B cell (primary cell): ENCODE measurements at places on chromosomes 3 and 15.

GRCh38 chr3:25592510-25592968 lies 72.2 kb downstream of the TOP2B start:
- DNase-seq: no peak

GRCh38 chr3:25527336-25527735 lies 99.3 kb downstream of the RARB start:
- DNase-seq: no peak

GRCh38 chr15:39195961-39196486 lies 384.9 kb upstream of the THBS1 start:
- no peak for DNase-seq

- DNase-seq: no peak
Measured at GRCh38 chr3:123290107-123290930, 88.6 kb downstream of the SEC22A start.

GRCh38 chr3:26346497-26346896 lies 276.1 kb upstream of the LRRC3B start:
- DNase-seq: no peak

- no peak for DNase-seq
Measured at GRCh38 chr3:13872451-13872850, 7.4 kb downstream of the WNT7A start.

DNA sequence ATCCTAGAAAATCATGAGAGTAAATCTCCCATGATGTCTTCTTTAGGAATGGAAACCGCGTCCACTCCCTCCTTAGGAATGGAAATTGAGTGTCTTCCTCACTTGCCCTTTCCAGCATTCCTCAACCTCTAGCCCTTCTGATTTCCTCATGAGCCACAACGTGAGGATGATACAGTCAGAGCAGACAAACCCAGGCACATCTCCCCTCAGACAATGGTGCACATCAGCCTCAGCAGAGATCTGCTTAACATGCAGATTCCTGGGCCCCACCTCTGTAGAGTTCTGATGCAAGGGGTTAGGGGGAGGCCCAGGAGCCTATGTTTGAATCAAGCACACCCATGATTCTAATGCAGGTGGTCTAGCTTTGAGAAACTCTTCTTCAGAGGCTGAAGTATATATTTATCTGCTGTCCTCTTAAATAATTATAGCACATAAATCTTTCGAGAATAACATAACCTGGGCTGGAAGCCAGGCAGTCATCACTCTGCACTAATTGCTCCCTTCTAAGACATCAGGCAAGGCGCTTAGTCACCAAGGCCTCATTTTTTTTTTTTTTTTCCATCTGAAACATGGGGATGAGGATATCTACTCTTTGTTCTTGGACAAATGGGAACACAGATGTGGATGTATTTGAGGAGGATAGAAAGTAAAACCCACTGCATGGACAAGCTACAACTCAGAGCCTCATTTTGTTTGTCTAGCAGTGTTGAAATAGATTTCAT lies 81.7 kb downstream of the PRICKLE2 start:
- no peak for DNase-seq

GRCh38 chr3:189368384-189368783 lies 196.6 kb downstream of the TPRG1 start:
- DNase-seq: no peak

- no peak for DNase-seq
Measured at GRCh38 chr3:69866988-69867720, 127.9 kb downstream of the MITF start.

- no peak for DNase-seq
Measured at GRCh38 chr3:150421799-150422548, 13.9 kb downstream of the TSC22D2 start.

DNA sequence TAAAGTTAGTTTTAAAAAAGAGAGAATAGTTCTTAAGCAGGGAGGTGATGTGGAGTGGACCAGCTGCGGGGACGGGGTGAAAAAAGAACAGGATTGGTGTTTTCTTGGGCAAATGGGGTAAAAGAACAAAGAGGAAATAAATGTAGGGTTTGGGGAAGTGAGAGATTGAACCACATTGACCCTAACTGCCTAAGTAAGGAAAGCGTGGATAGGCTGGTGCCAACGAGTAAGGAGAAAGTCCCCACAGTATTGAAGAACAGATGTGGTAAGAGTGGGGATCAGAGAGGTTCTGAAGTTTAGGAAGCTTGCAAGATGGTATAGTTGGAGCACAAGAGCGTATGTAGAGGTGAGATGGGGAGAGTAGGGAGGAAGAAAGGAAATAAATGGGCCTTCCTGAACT lies 17.0 kb downstream of the IREB2 start:
- DNase-seq: peak; percentile 73

- peak; percentile 25 for DNase-seq
Measured at GRCh38 chr3:53845103-53845880, 927 bp downstream of the CHDH start.

DNA sequence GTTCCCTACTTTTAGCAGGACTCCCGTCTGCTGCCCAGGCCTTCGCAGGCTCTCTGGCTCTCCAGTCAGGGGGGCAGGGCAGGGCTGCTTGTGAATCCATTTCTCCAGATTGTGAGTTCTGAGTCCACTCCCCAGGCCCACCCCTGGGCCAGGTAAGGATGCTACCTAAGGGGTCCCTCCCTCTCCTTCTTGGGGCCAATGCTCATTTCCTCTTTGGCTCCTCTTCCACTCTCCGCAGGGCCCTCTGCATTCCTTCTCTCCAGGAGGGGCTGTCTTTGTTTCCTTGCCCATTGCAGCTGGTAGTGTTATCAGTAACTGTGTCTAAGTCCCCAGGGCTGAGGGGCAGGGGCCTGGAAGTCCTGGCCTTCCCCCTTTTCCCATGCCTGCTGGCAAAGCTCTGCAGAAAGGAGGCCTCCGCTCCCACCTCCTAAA lies 13.0 kb upstream of the CACNA2D2 start:
- no peak for DNase-seq

DNA sequence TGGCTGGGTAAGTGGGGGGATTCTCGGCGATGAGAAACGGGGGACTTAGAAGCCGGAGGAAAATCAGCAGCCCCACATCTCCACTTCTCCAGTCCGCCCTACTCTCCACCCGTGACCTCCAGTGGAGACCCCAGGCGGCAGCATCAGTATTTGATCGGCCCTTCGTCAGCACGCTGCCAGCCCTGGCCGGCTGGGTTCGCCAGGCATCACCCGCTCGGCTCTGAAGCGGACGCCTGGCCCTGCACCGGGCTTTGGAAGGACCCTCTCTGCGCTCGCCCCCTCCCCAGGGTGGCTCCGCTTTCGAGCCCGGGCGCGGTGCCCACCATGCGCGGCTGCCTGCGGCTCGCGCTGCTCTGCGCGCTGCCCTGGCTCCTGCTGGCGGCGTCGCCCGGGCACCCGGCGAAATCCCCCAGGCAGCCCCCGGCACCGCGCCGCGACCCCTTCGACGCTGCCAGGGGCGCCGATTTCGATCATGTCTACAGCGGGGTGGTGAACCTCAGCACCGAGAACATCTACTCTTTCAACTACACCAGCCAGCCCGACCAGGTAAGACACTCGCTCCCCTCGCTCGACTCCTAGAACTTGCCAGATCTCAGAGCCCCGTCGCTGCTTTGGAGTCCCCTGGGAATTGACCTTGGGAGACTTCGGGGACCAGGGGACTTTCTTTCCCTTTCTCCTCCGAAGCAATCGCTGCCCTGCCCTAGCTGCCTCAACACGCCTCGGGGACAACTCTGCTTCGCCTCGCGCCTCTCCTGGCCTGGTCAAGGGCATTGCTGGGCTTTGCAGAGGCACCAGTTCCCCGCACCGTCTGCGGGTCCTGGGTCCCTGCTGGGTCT lies 561 bp downstream of the SIDT1 start:
- peak; percentile 85 for DNase-seq

DNA sequence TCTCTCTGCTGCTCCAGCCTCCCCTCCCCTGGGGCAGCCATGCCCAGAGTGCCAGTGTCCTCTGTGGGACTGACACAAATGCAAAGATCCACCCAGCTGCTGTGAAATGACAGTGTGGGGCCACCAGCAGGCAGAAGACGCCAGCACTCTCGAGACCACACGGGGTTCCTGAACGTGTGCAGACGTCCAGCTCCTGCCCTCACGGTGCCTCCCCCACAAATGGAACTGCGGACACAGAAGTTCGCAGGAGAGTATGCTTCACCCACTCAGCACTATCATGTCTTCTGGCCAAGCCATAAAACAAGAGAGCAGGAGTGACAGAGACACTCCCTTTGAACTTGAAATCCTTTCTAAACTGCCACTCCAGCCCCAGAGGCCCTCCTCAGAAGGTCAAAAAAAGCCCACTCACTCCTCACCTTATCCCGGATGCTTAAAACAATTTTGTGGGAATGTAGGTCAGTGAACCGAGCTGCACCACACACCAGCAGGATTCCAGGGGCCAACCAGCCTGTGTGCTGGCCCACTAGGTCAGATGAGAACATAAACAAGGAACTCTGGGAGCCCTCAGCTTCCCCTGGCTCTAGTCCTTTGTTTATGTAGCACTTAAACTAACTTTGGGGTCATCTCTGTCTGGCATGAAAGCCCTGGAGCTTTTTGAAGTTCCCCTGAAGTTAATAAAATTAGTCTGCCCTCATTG lies 112.6 kb downstream of the DNAJB8 start:
- no peak for DNase-seq

DNA sequence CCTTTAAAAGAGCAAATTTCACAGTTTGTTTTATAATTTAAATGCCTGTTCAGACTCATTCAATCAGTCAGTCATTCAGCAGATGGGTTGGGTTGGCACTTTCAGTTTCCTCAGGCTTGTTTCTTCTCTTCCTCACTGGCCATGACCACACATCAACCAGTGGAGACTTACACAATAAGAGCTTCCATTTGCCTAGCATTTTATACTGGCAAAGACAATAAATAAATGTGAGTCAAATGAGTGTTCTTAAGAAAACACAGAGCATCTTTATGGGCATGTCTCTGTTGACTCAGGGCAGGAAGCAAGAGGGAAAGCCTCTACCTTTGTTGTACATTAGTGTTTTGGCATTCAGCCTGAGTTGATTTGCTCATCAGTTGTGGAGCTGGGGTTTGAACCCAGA lies 122.6 kb downstream of the EPHB1 start:
- DNase-seq: no peak

DNA sequence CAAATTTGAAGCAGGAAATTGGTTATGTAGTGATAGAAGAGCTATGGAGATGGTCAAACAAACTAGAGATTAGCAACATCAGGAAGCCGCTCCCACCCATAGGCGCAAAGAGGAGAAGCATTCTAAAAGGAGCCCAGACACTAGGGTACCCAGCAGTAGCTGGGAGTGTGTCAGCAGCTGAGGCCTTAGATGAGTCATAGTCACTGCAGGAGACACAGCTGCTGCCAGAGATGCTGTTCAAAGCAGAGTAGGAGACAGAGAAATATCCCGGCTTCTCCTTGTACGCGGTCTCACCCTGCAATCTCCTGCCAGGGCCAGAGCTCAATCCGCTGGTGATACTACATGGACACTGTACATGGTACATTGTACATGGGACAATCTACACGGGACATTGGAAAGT lies 61.9 kb downstream of the VGLL3 start:
- DNase-seq: no peak

DNA sequence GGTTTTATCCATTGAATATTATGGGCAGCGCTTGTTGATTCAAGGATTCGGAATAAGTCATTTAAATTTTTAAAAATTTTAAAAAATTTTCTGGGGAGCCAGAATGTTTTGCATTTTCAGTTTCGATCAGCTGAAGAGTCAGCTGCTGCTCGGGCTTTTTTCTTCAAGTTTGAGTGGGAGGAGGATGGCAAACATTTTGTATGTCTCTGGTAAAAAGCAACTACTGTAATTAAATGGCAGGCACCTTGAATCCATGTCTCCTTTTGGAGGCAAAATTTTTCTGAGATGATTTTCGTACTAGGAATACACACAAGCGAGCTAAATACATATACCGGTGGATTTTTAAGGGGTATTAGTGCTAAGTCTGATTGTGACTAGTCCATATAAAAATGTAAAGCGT lies 612 bp downstream of the C3orf38 start:
- DNase-seq: peak; percentile 73

DNA sequence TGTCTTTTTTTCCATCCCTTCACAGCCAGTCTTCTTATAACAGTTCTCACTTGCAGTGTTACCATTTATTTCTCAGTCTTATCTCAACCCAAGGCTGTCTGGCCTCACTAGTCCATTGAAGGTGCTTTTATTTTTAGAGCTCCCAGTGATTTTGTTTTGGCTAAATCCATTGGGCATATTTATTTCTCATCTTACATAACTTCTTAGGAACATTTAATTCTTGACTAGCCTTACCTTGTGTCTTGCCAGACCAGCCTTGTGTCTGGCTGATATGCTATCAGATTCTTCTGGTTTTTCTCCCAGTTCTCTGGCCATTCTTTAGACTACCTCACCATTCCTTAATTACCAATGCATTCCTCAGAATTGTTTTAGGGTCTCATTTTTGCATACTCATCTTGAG lies 42.3 kb upstream of the TUSC7 start:
- no peak for DNase-seq

- DNase-seq: no peak
Measured at GRCh38 chr3:181935915-181936314, 224.2 kb downstream of the SOX2 start.

GRCh38 chr3:4814305-4814903 lies 164.8 kb upstream of the BHLHE40 start:
- no peak for DNase-seq

DNA sequence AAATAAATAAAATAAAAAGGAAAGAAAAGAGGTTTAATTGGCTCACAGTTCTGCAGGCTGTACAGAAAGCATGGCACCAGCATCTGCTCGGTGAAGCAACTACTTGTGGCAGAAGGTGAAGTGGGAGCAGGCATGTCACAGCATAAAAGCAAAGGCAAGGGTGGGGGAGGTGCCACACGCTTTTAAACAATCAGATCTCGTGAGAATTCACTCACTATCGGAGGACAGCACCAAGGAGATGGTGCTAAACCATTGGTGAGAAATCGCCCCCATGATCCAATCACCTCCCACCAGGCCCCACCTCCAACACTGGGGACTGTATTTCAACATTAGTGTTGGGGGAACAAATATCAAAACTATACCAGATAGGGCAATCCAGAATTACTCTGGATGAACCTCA lies 15.3 kb downstream of the SCG3 start:
- DNase-seq: no peak

- no peak for DNase-seq
Measured at GRCh38 chr3:60323651-60324050, 927.6 kb downstream of the FHIT start.

DNA sequence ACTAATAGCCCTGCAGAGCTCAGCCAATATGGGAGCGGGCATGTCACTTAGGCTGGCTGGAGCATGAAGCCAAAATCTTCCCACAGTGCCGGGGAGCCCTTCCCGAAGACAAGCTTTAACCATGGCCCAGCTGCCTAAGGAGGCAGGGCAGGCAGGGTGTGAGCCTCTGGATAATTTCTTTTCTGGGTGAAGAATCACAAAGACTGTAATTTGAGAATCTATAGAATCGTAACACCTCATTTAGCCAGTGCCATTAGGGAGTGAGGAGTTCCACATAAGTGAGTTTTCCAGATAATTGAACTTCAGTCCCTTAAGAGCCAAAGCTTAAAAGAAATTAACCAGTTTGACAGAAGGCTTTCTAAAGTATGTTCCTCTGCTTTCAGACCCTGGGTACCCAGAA lies 40.2 kb upstream of the TLE3 start:
- DNase-seq: no peak

GRCh38 chr3:56889131-56889530 lies 87.4 kb upstream of the ARHGEF3 start:
- DNase-seq: no peak

- DNase-seq: no peak
Measured at GRCh38 chr15:82301296-82302016, 38.8 kb downstream of the SAXO2 start.
